ENCODE measurements at places on chromosomes 6 and 20.

GRCh38 chr6:144341831-144342527 lies 56.8 kb downstream of the UTRN start:
- peak; percentile 32 for DNase-seq

DNA sequence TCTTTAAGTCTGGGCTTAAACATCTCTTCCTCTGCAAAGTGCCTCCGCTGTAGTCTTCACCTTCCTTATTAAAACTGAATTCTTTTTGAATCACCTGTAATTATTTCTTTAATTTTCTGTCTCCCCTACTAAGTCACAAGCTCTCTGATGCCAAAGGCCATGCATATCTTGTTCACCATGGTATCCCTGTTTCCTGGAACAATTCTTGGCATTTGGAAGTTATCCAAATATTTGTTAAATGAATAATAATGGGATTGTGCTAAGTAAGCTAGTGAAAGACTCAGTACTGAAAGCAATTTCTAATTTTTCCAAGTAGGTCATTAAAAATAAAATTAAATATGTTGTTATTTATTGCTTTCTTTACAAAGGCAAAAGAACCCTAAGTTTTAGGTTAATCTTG lies 12.2 kb downstream of the SNAP91 start:
- no peak for DNase-seq

- DNase-seq: no peak
Observed at GRCh38 chr6:169561665-169562064, 140.2 kb downstream of the WDR27 start.

- no peak for DNase-seq
Observed at GRCh38 chr6:143742070-143742954, 64.5 kb downstream of the PHACTR2 start.

GRCh38 chr6:139308936-139309603 lies 17.3 kb upstream of the TXLNB start:
- no peak for DNase-seq

GRCh38 chr6:118660218-118660569 lies 8.8 kb upstream of the CEP85L start:
- no peak for DNase-seq

GRCh38 chr6:21816231-21816630 lies 222.7 kb downstream of the SOX4 start:
- no peak for DNase-seq

DNA sequence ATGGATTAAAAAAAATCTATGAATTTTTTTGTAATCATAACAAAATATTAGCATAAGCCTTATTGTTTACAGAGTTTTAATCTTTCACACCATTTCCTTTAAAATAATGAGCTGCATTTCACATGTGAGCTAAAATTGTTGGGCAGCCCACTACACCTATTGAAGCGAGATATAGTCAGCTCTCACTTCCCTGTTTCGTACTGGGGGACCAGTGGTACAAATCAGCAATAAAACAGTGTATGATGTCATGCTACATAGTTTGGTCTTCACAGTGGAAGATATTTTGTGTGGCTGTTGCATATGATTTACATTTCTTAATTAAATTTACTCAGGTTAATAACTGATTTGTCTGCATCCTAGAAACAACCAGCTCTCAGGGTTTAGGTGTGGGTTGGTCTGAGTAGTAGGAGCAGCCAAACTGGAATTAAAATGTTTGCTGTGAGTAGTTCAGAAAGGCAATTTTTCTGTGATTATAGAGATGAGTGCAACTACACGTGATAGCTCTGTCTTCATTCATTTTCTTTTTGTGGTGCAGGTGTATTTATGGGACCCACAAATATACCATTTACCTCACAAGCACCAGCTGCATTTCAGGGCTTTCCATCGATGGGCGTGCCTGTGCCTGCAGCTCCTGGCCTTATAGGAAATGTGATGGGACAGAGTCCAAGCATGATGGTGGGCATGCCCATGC lies 99.3 kb downstream of the B3GAT2 start:
- no peak for DNase-seq

GRCh38 chr20:52722926-52723688 lies 249.1 kb upstream of the TSHZ2 start:
- no peak for DNase-seq

DNA sequence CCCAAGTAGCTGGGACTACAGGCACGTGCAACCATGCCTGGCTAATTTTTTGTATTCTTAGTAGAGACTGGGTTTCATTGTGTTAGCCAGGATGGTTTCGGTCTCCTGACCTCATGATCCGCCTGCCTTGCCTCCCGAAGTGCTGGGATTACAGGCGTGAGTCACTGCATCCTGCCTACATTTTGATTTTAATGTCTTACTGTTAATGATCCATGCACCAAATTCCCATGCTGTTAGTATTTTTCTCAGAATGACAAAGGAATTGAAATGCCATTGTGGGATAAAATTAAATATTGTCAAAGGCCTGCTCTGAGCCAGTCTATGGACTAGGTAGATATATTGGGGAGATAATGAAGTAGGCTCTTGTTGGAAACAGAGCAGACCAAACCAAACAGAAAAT lies 28.2 kb downstream of the CBFA2T2 start:
- no peak for DNase-seq

- no peak for DNase-seq
Observed at GRCh38 chr20:55252521-55252920, 752.8 kb downstream of the CBLN4 start.

- no peak for DNase-seq
Observed at GRCh38 chr6:77019081-77019480, 444.2 kb downstream of the HTR1B start.

- DNase-seq: no peak
Observed at GRCh38 chr20:55159230-55159629, 683.8 kb downstream of the DOK5 start.

Measured in T-helper 1 cell (primary cell).